ENCODE measurements at places on chromosomes 5 and 9.
A peak's percentile ranks its signal among the peaks of the same experiment; 100 is the strongest.

DNA sequence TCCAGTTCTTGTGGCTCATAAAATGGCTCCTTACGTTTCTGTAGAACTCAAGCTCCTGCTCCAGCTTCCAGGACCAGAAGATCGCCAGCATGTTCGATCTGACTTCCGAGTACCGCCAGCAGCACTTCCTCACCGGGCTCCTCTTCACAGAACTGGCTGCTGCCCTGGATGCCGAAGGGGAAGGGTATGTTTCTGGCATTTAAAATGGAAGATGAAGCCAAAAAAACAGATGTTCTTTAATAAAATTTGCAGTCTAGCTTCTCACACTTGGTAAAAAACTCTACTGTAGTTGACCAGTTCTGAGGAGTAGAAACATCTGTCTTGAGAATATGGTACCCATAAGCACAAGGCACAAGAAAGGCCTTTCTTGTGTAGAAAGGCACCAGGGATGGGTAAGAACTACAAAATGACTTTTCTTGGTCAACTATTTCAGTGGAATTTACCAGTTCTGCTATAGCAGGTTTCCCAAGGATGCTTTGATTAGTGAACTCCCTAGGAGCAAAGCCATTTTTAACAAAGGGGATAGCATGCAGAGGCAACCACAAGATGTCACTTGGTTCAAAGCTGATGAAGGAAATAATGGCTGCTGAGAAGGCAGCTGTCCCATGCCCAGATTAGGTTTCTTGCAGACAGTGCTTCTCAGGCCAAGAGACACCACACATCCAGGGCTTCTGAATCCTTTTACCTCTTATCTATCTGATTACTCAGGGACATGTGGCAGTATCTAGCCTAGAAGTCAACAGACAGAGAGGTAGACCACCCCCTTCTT lies 192.4 kb downstream of the DOCK8 start:
- DNase-seq: no peak

- no peak for DNase-seq
These were observed 96.3 kb downstream of the KIAA0825 start for GRCh38 chr5:94522117-94522516.

DNA sequence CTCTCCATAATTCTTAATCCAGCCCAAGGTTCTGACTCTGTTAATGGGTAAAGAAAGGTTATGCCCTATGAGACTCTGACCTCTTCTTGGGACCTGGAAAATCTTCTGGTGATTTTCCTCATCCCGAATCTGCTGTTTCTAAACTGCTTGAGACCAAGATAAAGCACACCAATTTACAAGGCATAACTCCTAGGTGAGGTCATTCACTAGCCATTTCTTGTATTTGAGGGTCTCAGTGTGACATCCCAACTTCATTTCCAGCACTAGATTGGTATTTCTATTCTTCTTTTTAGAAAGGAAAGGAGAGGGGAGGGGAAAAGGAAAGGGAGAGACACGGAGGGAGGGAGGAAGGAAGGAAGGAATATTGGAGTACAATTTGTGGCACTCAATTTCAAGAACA lies 51.6 kb downstream of the SLC1A1 start:
- DNase-seq: no peak

GRCh38 chr5:124869426-124870033 lies 123.1 kb upstream of the ZNF608 start:
- DNase-seq: no peak

GRCh38 chr9:36165826-36166167 lies 3.4 kb upstream of the CCIN start:
- DNase-seq: no peak

DNA sequence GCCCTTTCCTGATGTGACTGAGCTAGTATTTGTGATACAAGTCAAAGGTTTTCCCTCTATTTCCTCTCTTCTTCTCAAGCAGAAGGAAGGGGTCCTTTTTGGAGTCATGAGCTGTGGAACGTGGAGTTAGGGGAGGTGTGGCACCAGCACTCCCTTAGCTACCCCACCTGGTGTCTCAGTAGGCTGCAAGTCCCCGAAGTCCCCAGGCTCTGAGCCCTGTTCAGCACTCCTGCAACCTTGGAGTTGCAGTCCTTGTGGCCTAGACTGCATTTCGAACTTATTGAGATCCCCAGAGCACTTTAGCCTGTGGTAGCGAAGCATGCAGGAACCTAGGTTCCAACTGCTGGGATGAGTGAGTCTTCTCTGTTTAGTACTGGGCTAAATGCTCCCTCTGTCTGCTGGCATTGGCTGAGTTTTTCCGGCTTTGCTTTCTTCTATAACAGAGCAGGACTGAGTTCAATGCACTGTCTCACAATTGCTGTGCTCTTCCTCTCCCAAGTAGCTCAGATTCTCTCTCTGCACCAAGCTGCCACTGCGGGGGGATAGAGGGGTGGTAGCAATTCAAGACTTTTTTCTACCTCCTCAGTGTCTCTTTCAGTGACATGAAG lies 600.7 kb upstream of the CDH9 start:
- no peak for DNase-seq

DNA sequence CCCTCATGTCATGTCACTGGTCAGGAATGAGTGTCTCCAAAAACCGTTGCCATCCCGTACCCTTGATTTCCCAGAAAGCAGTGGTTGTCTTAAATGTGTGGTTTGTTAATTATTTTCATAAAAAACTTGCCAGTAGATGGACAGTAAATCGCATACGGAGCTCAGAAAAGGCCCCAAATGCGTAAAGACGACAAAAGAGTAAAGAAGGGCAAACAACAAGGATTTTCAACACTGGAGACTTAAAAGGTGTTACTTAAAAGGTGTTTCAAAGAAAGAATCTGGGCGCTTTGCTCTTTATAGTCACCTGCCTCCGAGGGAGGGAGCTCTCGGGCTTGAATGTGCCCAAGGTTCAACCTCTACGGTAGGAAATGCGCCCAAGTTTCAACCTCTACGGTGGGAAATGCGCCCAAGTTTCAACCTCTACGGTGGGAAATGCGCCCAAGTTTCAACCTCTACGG lies 734 bp downstream of the KIF27 start:
- peak; percentile 79 for DNase-seq

DNA sequence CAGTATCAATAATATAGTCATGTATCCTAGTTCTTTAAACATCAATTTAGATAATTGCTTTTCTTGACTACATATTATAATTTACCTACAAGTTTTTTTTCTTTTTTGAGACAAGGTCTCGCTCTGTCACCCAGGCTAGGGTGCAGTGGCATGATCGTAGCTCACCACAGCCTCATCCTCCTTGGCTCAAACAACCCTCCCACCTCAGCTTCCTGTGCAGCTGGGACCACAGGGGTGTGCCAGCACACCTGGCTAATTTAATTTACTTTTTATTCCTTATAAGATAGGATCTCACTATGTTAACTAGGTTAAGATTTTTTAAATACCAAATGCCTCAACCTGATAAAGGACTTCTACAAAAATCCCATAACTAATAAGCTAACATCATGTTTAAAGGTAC lies 21.1 kb downstream of the UIMC1 start:
- DNase-seq: no peak

GRCh38 chr9:116232424-116233159 lies 79.0 kb downstream of the PAPPA start:
- peak; percentile 10 for DNase-seq

DNA sequence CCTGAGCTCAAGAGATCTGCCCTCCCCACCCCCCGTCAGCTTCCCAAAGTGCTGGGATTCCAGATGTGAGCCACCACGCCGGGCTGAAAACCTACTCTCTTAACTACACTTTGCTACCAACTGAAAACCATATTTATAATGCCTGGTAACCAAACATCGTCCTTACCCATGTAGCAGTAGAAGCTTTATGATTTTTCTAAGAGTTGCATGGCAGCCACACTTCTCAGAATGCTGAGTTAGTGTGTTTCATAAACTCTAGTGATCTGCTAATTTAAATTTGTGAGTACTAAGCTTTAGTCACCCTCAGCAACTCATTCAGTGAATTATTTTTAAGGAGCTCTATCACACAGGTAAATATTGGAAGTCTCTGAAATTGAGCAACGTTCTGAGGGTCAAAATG lies 478.4 kb downstream of the KDM4C start:
- no peak for DNase-seq

DNA sequence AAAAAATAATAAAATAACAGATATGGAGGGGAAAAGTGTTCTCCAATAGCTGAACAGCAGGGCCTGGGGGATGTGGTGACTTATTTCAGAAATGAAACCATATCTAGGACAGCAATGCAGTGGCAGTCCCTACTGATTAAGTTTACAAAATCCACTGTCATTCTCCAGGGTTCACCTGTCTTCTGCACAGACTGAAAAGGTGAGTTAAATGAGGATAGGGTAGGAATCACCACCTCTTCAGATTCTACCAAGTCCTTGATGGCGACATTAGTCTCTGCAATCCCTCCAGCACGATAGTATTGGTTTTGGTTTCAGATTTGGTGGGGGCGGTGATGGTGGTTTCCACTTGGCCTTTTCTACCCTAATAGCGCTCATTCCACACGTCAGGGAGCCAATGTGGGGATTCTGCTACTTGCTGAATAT lies 32.3 kb upstream of the NPM1 start:
- DNase-seq: no peak

GRCh38 chr9:38677660-38678303 lies 42.2 kb downstream of the FAM240B start:
- DNase-seq: no peak

- DNase-seq: no peak
These were observed 20.3 kb downstream of the FNBP1 start for GRCh38 chr9:130022566-130023143.

DNA sequence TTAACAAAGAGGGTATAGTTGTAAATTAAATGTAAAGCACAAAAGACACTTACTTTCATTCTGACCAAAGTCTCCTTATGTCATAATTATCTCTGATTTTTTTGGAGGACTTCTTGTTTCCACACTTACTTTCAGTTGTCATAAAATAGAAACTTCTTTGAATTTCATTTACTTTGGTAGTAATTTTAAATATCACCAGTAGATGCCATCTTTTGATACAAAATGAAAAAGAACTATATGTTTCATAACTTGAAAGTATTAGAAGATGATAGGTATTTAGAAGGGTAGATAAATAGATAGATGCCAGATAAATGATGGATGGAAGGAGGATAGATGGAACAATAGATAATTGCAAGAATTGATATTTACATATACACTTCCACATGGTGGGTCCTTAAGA lies 1865.3 kb upstream of the CDH9 start:
- DNase-seq: no peak

GRCh38 chr9:133731876-133732638 lies 6.1 kb downstream of the SARDH start:
- DNase-seq: no peak

- no peak for DNase-seq
These were observed 529.8 kb downstream of the DMRTA1 start for GRCh38 chr9:22976454-22976853.

- DNase-seq: no peak
These were observed 105.7 kb downstream of the LRRC70 start for GRCh38 chr5:62684310-62684709.

DNA sequence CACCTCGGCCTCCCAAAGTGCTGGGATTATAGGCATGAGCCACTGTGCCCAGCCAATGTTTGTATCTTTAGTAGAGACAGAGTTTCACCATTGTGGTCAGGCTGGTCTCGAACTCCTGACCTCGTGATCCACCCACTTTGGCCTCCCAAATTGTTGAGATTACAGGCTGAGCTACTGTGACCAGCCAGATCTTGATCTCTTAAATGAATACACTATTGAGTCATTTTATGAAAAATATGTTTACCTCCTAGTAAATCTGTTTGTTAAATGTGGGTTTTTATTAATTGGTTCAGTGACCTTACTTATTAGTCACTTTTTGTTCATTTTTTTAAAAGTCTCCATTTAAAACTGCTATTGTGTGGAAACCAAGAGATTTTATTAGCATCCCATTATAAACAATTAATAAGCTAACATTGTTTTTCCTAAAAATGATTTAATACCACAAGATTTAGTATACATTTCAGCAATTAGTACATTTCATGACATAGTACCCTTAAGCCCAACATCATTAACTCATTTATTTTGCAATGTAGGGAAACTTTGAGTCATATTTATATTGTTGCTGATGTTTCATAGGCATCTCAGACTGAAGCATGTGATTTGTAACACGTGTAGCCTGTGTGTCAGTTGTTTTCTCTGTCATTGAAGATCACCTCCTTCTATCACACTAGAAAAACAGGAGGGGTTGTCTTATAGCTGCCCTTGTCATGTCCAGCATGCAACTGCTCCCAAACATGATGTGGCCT lies 261.2 kb downstream of the TAF11L14 start:
- no peak for DNase-seq

GRCh38 chr9:119289740-119290433 lies 79.3 kb downstream of the BRINP1 start:
- DNase-seq: peak; percentile 68

DNA sequence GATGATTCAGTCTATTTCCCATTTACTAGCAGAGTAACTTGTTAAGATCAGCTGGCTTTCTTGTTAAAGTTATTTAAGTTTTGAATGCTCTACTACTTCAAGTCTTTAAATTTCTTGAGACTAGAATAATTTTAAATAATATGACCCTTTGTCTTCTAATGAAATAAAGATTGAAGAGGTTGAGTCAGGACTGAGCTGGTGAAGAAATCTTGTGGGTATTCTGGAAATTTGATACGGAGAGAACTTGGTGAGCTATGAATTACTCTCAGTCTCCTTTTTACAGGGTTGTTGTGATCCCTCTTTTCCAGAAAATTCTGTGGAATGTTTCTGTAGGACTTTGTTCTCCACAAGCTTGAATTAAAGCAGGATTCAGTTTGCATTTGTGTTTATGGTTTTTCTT lies 29.3 kb downstream of the RNF20 start:
- DNase-seq: no peak

DNA sequence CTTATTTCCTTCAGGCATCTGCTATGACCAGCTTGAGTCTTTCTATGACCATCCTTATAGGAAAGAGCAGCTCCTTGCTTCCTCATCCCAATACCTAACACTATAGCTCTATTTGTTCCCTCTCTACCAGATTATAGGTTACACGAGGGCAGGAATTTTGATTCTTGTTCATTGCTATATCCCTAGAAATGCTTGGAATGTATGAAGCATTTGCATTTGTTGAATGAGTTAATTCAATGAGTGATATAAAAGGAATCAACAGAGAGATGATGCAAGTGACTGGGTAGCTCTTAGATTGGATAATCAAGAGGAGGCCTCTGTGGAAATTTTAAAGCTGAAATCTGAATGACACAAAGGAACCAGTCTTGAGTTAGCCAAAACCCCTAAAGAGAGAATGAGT lies 13.9 kb downstream of the ZCCHC9 start:
- DNase-seq: no peak

GRCh38 chr5:100434815-100435214 lies 100.4 kb upstream of the FAM174A start:
- DNase-seq: no peak

Data from thyroid gland (tissue), 4 donors.